ENCODE measurements at places on chromosomes 12 and 14.

DNA sequence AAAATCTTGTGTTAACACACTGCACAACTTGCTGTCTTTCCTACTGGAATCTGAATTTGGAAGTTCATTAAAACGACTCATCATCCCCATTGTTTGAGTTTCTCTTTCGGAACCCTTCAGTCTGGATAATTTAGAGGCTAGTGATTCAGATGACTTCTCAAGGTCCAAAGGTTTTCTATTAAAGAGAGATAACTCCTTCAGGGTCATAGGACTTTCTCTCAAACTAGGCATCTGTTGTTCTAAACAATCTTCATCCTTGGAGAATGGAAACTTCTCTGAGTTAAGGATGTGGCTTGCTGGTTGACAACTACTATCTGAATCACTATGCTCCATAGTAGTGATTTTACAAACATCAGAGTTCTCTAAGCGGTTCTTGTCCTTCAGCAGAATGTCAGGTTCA, 4.4 kb downstream of the MLH3 start:
- no peak for DNase-seq

GRCh38 chr14:103418481-103418818, 33.2 kb downstream of the MARK3 start:
- no peak for DNase-seq

- DNase-seq = no peak
Measured at GRCh38 chr12:86903159-86903558, 647.0 kb upstream of the MGAT4C start.

- DNase-seq = peak; percentile 33
Measured at GRCh38 chr14:21840765-21841164, 167.1 kb upstream of the OR4E1 start.

- DNase-seq = no peak
Measured at GRCh38 chr14:24162093-24162492, 1.0 kb downstream of the IRF9 start.

GRCh38 chr12:10179776-10180181, 947 bp downstream of the TMEM52B start:
- DNase-seq = no peak

GRCh38 chr12:77049767-77050353, 15.5 kb downstream of the E2F7 start:
- peak; percentile 83 for DNase-seq

DNA sequence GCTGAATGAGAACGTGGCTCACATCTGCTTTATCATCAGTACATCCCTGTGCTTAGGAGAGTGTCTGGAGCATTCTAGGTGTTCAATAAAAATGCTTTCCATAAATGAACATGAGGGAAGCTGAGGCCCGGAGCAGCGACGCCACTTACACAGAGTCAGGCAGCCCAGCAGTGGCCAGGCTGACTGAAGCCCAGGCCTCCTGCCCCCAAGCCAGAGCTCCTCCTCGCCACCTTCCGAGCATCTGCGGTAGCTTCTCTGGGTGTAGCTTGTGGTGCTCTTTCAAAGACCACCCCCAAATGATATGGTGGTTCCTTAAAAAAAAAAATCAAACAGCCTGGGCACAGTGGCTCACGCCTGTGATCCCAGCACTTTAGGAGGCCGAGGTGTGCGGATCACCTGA, 88.8 kb downstream of the FBXL14 start:
- no peak for DNase-seq

DNA sequence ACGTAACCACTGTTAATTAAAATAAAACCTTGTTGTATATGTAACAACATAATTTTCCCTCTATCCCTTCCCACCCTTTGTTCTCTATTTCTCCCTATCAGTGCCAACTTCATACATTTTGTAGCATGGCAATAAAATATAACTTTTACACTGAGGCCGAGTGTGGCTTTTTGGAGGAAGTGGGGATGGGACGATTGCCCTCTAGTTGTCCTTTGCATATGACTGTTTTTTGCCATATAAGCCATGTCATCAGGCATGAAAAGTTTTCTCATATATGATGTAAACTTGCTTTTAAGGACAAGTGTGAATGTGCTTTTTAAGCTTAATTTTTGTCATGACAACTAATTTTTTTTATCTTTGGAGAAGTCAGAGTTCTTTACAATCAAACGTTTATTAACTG, 6.2 kb upstream of the CCT2 start:
- DNase-seq = no peak

- peak; percentile 62 for DNase-seq
Measured at GRCh38 chr12:50055831-50056638, 1.4 kb upstream of the ASIC1 start.

DNA sequence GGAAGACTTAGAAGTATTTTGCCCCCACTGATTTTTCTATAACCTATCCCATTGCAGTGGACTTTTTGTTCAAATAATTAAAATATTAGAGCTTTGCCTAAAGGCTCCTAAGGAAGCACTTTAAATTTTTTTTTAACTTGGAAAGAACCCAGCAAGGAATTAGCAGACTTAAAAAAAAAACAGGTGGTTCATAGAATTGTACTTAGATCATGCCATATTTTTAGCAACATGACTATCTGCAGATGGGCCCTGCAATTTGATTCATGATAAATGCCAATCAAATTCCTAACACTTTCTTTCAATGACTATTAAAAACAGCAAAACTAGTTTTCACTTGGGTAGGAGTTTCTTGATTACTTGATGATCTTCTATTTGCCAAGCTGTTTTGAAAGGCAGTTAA, 11.5 kb downstream of the ADAMTS20 start:
- no peak for DNase-seq

DNA sequence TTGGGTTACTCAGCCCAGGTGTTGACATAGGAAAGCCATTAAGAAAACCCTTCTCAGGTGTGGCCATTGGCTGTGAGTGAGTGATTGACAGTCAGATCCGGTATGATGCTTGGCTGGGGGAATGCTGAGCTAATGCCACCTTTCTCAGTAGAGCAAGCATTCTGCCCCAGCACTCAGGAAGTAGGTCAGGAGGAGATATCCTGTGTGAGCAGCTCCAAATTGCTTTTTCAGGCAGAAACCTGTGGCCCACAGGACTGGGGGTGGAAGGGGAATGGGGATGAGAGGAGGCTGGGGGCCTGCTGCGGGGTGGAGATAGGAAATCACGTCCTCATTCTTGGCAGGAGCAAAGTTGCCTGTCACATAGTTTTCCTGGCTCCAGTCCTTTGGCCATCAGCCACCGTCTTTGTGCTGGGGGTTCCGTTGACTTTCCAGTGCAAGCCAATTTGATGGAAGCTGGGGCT, 55.7 kb downstream of the NINJ2 start:
- no peak for DNase-seq

DNA sequence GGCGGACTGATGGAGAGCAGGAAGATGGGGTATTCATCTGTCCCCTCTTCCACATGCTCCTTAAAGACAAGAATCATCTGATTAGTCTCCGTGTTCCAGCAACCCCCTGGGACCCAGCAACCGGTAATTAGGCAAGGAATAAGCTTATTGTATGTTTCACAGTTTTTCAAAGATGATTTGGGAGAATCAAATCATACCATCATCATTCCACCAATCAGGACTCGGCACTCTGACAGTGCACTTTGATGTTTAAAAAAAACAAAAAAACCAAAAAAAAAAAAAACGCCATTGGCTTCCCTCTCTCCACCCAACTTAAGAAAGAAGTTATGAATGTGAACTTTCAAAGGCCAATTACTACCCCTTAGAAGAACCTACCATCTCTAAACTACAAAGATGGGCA, 1.3 kb upstream of the DYNC1H1 start:
- no peak for DNase-seq

DNA sequence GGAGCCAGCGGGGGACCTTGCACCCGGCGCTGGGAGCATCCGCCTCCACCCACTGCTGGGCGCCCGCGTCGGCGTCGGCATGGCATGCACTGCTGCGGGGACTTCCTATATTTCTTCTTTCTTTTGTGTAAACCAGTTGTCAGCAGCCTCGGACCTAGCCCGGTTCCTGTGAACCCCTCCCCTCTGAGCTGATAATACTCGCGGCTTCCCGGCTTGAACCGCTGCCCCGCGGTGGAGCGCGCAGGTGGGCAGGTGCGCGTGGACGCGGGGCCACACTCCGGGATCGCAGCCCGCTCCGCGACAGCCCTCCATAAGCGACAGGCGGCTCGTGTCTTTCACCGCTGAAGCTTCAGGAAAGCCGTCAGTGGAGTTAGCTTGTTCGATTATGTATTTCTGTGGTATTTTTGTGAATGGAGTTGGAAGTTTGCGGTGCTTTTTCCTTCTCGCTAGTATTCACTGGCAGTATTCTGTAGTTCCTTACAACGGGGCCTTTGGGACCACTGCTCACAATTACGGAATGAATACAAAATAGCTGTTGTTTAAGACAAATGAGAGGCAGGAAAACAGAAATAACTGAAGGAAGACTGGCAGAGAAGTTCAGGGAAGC, 870 bp downstream of the BMAL2 start:
- peak; percentile 47 for DNase-seq

DNA sequence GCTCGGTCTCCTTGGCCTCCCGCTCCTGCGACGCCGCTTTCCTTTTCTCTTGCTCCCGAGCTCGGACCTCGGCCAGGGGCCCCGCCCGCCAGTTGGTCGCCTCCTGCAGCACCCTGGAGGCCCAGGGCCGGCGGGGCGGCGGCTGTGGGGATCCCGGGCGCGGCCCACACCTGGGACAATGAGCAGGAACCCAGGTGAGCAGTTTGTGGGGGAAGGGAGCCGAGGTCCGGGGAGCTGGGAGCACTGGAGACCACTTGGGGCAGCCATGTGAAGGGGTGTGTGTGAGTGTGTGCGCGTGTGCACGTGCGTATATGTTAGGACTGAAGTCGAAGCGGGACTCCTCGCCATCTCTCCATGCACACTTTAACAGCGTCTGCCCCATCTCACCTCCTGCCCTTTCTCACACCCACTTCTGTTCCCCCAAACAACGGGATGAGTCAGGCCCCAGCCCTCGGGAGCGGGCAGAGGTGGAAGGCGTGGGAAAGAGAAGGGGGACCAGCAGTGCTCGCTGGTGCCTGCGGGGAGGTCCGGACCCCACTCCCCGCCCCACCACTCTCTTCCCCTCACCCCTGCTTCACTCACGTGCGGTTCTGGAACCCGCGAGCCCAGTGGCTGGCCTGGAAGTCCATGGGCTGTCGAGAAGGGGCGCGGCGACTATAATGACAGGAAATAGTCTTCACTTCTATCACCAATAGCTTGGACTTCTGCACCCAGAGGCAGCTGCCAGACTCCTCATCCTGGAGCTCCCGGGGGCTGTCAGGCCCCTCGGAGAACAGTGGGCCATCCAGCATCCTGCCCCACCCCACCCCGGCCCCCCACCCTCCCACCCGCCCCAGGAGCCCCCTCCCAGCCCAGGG, 450 bp downstream of the DDN start:
- peak; percentile 61 for DNase-seq

- DNase-seq = no peak
Measured at GRCh38 chr12:82174936-82175335, 183.3 kb downstream of the CCDC59 start.

DNA sequence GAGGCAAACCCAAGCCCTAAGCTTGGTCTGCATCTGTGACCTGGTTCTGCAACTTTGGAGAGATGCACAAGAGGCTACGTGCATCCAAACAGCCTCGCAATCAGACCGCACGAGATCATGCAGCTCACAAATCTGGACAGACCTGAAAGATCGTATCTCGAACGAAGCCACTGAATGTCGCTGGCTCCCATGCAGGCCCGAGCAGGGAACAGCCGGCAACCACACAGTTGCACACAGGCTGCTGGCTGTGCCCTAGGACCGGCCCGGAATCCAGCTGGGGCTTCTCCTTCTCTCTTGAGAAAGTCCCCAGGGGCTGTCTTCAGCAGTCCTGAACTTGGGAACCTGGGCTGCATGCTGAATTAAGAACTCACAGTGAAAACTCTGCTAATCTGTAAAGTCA, 27.9 kb downstream of the WNT5B start:
- no peak for DNase-seq

- no peak for DNase-seq
Measured at GRCh38 chr12:114835031-114835430, 151.1 kb upstream of the TBX3 start.

- DNase-seq = no peak
Measured at GRCh38 chr12:29547864-29548263, 50.4 kb upstream of the OVCH1 start.

All from NAMALWA (cell line).